Panc1 (cell line): ENCODE measurements at places on chromosomes 5 and 9. TPM values are rescaled to one million over a fixed set of nuclear protein-coding genes. Genes with fewer than 3 reads are reported as not detected.
A peak's percentile ranks its signal among the peaks of the same experiment; 100 is the strongest.

- no peaks in the 10 kb centered on the region for H3K27me3 ChIP-seq
- H3K27ac ChIP-seq = no peak overlapping the region
- H3K4me1 ChIP-seq = no peaks in the 10 kb centered on the region; the same call in 1 of the 2 replicates
- H3K4me3 ChIP-seq = no peak overlapping the region
Measured at GRCh38 chr9:123832858-123833650, 96.9 kb downstream of the DENND1A start.

GRCh38 chr5:151094030-151094851 lies 13.4 kb upstream of the TNIP1 start:
- peaks cover 9% of the 10 kb centered on the region; the same call in 1 of the 2 replicates for H3K4me1 ChIP-seq
- no peaks in the 10 kb centered on the region for H3K27me3 ChIP-seq
- DNase-seq = no peak
- H3K4me3 ChIP-seq = no peak overlapping the region
- H3K27ac ChIP-seq = no peak overlapping the region
- no peaks in the 10 kb centered on the region for H3K36me3 ChIP-seq

GRCh38 chr5:148186248-148187003 lies 16.4 kb upstream of the SPINK6 start:
- no peak overlapping the region for H3K4me3 ChIP-seq
- DNase-seq = peak; percentile 36
- no peaks in the 10 kb centered on the region; the same call in 1 of the 2 replicates for H3K36me3 ChIP-seq
- no peaks in the 10 kb centered on the region for H3K4me1 ChIP-seq
- H3K27ac ChIP-seq = no peak overlapping the region
- no peaks in the 10 kb centered on the region for H3K27me3 ChIP-seq

DNA sequence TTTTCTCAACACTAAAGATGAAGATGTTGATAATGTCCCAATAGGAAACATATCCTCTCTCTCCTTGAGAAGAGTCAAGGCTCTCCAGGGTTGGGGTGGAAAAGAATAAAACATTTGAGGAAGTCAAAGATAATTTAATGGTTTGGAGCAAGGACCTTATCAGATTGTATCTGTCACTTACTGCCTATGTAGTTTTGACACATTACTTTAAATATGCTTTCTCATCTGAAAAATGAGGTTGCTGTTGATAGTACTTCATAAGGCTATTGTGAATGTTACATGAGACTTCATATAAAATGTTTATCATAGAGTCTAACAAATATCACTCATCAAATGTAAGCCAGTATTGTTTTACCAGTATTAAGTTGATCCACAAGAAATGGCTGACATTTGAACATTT lies 48.7 kb downstream of the BAAT start:
- H3K27me3 ChIP-seq = no peaks in the 10 kb centered on the region
- H3K36me3 ChIP-seq = no peaks in the 10 kb centered on the region
- H3K4me1 ChIP-seq = no peaks in the 10 kb centered on the region
- H3K27ac ChIP-seq = no peak overlapping the region

GRCh38 chr5:16759147-16759773 lies 142.5 kb upstream of the RETREG1 start:
- peaks cover 31% of the 10 kb centered on the region for H3K36me3 ChIP-seq
- H3K27ac ChIP-seq = no peak overlapping the region
- DNase-seq = no peak
- H3K4me3 ChIP-seq = no peak overlapping the region

- DNase-seq = no peak
- no peak overlapping the region for H3K27ac ChIP-seq
- no peaks in the 10 kb centered on the region for H3K4me1 ChIP-seq
- H3K4me3 ChIP-seq = no peak overlapping the region
- no peaks in the 10 kb centered on the region for H3K27me3 ChIP-seq
Measured at GRCh38 chr5:26543987-26544386, 494.4 kb downstream of the CDH9 start.

DNA sequence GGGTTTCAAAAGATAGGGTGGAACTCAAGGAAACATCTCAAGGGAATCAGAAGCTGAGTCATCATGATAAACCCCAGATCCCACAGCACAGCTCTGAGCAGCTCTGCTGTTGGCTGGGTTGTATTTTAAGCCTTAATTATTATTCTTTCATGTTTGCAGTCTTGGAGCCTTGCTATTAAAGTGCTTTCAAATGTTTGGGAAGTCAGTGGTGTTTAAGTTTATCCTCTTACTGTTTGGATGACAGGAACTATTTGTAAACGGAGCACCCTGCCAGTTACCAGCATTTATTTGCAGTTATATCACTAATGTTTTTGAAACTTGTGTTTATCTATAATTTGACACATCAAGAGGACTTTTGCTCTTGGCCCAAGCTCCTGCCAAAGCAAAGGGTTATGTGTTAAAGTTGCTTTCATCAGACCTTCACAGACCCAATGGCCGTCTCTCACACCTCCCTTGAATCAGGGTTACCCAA lies 141.1 kb upstream of the SPDL1 start:
- no peaks in the 10 kb centered on the region for H3K27me3 ChIP-seq
- H3K27ac ChIP-seq = no peak overlapping the region; the same call in 1 of the 2 replicates
- DNase-seq = no peak
- H3K36me3 ChIP-seq = no peaks in the 10 kb centered on the region
- no peaks in the 10 kb centered on the region for H3K4me1 ChIP-seq

DNA sequence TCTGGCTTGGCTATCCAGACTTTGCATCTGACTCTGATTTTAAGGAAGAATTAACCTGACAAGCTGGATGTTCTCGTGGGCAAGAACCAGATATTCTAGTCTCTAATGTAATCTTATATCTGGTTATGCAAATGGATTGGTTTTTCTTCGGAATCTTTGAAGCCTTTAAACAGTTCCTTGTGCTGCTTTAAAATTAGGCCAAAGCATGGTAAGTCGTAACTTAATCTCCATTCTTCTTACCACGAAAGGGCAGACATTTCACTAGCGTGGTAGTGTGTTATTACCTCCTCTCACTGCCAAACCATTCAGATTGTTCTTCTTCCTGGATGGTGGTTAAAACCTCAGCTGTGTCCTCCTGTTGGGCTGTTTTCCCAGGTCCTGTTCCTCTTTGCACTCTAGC lies 34.1 kb upstream of the TTC23L start:
- no peak overlapping the region for H3K27ac ChIP-seq
- H3K27me3 ChIP-seq = no peaks in the 10 kb centered on the region
- no peaks in the 10 kb centered on the region for H3K36me3 ChIP-seq
- no peaks in the 10 kb centered on the region for H3K4me1 ChIP-seq
- no peak for DNase-seq

The LECT2 gene
- not detected for total RNA-seq
